ENCODE measurements at places on chromosomes 4 and X. TPM values are rescaled to one million over a fixed set of nuclear protein-coding genes. Genes with fewer than 3 reads are reported as not detected.

The PDZD4 gene
- total RNA-seq: 0.14 TPM

The IL13RA2 gene
- total RNA-seq: 440 TPM

The ASB5 gene
- 2.4 TPM for total RNA-seq

The FGF5 gene
- total RNA-seq: 2.3 TPM

The SLC49A3 gene
- total RNA-seq: 2.7 TPM

The TSR2 gene
- 10.4 TPM for total RNA-seq

The SMIM20 gene
- 33.6 TPM for total RNA-seq

The SMAD1 gene
- total RNA-seq: 12.5 TPM

The MAGEC1 gene
- under 0.01 TPM for total RNA-seq

The SASH3 gene
- not detected for total RNA-seq

All from smooth muscle cell of bladder (primary cell).